ENCODE measurements at places on chromosomes 1 and 21.

DNA sequence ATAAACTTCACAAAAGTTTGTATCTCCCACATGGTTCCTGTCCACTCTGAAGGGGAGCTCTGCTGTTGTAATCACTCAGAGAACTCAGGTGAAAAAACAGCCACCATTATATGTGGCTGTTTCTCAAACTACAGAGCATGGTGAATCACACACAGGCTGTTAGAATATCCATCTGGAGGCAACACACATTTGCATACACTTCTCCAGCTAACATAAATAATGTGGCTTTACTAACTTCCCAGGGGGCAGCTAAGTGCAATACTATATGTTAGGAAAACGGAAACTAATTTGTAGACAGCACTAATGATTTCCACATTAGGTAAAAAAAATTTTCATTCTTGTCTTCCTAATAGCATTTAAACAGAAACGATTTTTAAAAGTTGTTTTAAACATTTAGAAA is 49.3 kb downstream of the PTGFR start:
- no peak for DNase-seq

DNA sequence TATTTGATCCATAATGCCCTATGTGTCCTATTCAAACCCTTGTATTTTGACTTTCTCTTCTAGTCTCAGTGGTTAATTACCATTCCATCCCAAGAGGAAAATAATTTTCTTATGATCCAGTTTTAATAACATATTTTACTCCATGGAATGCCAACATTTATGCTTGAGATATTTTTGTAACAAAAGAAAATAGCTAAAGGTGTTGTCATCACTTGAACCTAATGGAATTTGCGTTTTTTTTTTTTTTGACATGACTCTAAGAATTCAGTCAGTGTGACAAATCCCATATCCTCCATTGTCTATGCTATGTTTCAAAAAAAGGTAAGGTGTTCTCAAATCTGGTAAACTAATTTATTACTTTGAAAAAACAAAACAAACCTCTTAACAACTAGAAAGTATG is 324.1 kb upstream of the ADAMTS5 start:
- no peak for DNase-seq

GRCh38 chr1:241172486-241172885 is 184.5 kb downstream of the RGS7 start:
- no peak for DNase-seq

GRCh38 chr1:71357708-71358107 is 276.9 kb upstream of the ZRANB2 start:
- no peak for DNase-seq

DNA sequence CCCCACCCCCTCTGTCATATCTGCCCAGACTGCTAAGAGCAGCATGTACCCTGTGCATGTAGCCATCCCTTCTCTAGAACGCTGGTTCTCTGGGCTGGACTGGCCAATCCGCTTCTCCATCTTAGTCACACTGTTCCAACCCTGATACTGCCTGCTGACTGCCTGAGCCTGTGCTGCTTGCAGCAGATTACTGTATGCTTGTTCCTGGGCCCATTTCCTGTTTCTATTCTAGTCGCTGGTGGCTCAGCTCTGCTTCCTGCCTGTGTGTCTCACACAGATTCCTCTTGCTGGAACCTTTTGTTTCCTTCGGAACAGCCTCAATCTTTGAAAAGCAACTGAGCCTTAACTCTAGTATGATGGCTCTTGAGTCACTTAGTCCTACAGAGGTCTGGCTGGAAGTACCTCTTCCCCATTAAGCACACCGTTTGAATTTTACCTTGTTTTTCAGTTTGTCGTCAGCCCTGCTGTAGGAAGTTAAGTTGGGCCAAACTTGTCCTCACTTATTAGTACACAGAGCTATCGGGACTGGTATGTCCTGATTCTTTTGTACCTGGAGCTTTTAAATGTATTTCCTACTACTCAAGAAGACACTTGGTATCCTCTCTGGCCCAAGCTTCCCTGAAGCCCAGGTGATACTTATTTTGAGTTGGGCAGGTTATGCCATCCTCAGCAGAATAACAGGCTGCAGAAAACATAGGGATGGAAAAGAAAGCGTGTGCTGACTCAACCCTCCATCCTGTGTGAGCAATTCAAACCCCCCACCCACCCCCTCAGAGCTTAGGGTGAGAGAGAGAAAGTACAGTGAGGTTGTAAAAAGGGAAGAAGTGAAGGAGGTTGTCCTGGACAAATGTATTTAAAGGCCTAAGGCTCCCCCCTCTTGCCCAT is 43.4 kb upstream of the PIGV start:
- peak; percentile 83 for DNase-seq

GRCh38 chr1:172089768-172090510 is 248.6 kb downstream of the DNM3 start:
- peak; percentile 74 for DNase-seq

GRCh38 chr1:165010418-165011070 is 346.0 kb downstream of the LMX1A start:
- DNase-seq, result no peak

GRCh38 chr1:155011437-155012025 is 8.9 kb downstream of the ZBTB7B start:
- DNase-seq, result no peak

DNA sequence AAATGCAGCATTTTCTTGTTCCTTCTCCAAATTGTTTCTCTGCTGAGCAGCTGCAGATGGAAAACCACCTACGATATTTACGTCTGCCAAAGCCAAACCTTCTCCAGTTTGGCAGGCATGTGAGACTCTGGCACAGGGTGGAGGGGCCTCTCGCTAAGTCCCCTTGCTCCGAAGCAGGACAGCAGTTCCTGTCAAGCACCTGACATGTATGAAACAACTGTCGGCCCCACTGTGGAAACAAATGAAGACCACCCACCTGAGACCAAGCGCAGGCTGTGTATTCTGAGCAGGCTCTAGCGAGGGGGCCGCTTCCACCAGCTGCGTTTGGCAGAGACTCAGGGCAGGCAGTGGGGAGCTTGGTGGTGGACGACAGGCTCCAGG is 74.7 kb downstream of the RIPK4 start:
- DNase-seq, result no peak

DNA sequence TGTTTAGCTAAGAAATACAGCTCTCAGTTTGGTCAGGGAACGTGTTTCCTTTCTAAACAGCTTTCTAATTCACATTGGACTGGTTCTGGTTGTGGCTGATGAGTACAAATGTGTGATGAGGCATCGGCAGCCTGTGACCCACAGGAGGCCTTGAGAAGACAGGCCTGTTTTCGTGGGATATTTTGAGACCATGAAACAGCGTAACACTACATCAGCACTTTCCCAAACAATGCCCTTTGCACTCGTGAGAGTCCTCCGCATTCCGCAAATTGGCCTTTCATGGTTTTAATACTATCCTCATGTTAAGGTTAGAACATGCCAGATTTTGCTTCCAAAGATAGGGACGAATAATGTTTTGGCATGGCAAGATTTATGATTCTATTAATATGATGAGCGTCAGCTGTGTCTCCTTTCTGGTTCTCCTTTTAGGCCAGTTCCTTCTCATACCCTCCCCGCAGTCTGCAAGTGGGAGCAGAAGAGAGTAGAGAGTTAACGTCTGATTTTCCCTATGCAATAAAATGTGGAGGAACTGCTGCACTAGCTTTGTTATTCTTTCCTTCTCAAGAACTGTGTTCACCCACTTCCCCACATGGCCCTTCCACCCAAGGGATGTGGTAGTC is 84.3 kb upstream of the L1TD1 start:
- no peak for DNase-seq

- peak; percentile 46 for DNase-seq
Measured at GRCh38 chr1:180310095-180310494, 80.0 kb downstream of the LHX4 start.

GRCh38 chr1:40795811-40796586 is 12.4 kb downstream of the KCNQ4 start:
- DNase-seq, result no peak

- DNase-seq, result no peak
Measured at GRCh38 chr1:192739476-192740184, 69.2 kb upstream of the RGS2 start.

DNA sequence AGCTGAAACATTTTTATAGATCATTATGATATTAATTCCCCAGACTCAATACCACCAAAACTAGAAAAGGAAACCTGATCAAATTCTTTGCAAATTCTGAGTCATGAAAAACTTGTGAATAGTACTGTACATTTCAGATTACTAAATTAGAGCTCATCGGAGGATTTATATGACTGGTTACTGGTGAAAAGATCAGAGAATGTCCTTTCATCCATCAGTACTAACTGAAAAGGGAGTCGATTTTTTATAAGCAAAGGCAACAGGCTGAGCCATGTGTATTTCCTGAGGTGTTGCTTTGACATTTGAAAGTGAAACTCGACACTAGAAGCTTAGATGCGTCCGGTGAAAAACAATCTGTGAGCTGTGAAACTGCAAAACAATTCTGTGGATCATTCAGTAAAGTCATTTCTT is 155.7 kb downstream of the TNFSF18 start:
- DNase-seq, result no peak

DNA sequence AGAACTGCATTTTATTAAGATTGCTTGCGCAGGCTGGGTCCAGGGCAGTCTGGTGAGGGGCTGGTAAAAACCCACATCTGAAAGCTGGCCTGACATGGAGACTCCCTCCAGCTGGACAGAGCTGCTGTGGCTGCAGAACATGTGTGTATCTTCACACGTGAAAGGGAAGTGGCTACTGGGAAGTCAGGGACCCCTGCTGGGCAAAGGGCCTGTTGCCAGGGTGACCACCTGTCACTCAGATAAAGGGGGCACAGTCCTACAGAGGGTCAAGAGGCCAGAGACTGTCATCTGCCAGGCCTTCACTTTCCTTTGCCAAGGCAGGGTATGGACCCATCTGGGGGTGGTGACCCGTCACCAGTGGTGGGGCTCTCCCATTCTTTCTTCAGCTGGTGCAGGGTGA is 17.5 kb downstream of the NKAIN1 start:
- DNase-seq, result no peak

- no peak for DNase-seq
Measured at GRCh38 chr1:196516373-196516772, 91.9 kb downstream of the KCNT2 start.

DNA sequence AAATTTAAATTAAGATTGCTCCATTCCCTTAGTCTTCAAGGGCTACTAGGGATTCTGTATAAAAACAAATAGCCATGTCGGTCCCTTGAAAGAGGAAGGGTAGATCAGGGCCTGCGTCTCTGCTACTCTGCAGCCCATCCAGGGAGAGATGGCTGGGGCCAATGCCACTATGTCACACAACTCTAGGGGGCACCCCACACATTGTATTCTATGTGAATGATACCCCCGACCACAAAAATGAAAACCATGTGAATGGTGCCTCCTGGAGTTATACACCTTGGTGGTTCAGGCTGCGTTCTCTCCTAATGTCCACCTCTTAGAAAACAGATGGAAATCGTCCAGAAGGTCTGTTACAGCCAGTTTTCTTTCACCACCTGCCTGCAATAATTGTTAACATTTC is 18.0 kb downstream of the PIK3C2B start:
- no peak for DNase-seq

GRCh38 chr1:1907098-1907736 is 7.8 kb upstream of the CALML6 start:
- peak; percentile 22 for DNase-seq

- no peak for DNase-seq
Measured at GRCh38 chr1:225466848-225467192, 39.0 kb upstream of the LBR start.

- peak; percentile 16 for DNase-seq
Measured at GRCh38 chr1:41712695-41713094, 206.0 kb downstream of the HIVEP3 start.

GRCh38 chr1:32984455-32985171 is 20.0 kb upstream of the RNF19B start:
- peak; percentile 67 for DNase-seq

GRCh38 chr1:29833581-29833980 is 597.3 kb downstream of the PTPRU start:
- DNase-seq, result no peak

- DNase-seq, result no peak
Measured at GRCh38 chr1:202416641-202417040, 68.1 kb downstream of the PPP1R12B start.

- DNase-seq, result peak; percentile 79
Measured at GRCh38 chr1:119582801-119583200, 65.3 kb downstream of the ZNF697 start.

DNA sequence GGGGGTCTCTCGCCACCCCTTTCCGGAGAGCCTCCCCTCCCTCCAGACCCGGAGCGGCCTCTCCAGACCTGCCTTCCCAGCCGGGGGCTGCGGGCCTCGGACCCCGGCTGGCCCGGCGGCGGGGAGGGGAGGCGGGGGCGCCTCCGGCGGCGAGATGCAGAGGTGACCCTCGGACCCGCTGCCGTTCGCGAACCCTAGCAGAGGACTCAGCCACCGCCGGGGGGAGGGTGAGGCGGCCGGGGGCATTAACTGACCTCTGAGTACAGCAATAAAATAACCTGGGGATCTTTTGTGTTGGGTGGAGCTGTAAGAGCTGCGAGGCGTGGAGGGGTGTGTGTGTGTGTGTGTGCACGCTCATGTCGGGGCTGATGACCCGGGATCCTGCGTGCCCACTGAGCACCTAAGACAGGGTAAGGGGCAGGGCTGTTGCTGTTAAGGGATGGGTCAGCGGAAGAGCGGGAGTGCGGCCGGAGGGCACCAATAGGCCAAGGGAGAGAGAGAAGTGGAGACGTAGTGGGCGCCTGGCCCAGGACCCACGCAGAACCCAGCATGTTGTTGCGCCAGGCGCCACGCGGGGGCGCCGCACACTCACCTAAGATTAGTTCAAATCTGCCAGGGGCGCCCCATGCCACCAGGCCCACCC is 6.3 kb downstream of the HAPLN2 start:
- DNase-seq, result peak; percentile 56

GRCh38 chr1:197156692-197157091 is 10.2 kb upstream of the ASPM start:
- peak; percentile 9 for DNase-seq

GRCh38 chr1:64231654-64232053 is 28.2 kb downstream of the UBE2U start:
- DNase-seq, result no peak

GRCh38 chr1:1434131-1434823 is 1.2 kb upstream of the VWA1 start:
- DNase-seq, result no peak

DNA sequence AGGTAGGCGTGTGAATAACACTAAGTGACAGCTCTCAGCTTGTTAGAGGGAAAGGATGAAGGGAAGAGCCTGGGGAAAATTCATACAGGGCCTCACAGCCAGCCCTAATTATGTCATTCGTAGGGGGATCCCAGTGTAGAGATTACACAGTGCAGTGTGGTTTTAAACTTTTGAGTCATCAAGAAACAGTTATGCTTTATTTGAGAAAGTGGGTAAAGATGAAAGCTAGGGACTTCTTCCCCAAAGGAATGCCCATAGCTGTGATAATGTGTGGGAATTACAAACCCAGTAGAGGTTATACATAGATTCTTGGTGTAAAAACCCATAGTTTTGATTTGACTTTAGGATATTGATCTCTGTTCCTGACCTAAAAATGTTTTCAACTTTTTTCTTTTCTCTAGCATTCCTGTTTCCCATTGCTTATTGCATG is 1.9 kb downstream of the TTF2 start:
- peak; percentile 76 for DNase-seq

GRCh38 chr1:67213164-67213563 is 46.9 kb downstream of the IL23R start:
- peak; percentile 65 for DNase-seq

DNA sequence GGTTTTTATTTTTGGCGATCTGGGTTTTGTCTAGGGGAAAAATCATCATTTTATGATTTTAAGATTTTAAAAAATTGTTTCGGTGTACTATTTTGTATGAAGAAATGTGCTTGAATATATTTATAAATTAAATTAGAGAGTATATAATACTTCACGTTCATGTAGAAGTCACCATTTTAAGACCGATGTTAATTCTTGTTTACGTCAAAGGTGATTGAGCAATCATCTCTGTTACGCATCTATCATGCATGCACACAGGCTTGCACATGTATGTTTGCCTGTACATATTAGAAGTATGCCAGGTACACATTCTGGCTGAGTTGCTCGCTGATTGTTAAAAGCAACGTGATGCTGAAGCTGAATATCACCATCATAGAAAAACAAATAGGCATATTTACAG is 54.7 kb downstream of the DYRK1A start:
- no peak for DNase-seq

All from GM23248 (cell line).